NCI-H2227 treated with DMSO at 0.1 percent for 48 hours (cell line): ENCODE measurements at places on chromosomes 5 and 9.

- no peak for DNase-seq
These were observed 2.9 kb downstream of the DHX29 start for GRCh38 chr5:55304584-55304983.

DNA sequence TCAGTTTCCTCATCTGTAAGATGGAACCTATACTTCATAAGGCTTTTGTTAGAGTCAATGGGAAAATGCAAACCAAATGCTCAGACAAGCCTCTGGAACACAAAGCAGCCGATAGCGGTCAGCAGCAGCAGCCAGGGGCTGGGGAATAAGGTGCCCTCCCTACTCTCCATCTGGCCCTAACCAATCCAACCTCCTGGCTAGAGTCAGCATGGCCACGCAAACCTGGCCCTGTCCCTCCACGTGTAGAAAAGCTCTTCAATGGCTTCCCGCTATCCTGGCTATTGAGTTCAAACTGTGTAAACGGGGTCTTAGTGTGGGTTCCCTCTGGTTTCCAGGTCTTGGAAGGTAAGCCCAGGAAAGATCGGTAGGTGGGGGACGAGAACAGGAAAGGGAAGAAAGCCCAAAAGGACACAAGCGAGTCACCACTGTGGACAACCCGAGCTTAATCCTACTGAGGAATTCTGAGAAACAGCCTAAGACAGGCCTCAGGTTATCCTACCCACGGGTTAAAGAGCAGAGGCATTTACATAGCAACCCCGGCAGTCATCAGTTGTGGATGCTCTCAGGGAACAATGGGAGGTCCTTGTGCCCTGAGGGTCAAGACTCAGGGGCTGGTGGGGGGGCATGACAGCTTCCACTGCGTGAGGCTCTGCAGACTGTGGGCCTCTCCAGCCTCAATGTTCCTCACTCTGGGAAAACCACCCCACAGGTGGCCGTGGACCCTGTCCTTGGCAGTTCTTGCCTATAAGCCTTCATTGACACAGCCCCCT lies 30.9 kb downstream of the FABP6 start:
- no peak for DNase-seq

DNA sequence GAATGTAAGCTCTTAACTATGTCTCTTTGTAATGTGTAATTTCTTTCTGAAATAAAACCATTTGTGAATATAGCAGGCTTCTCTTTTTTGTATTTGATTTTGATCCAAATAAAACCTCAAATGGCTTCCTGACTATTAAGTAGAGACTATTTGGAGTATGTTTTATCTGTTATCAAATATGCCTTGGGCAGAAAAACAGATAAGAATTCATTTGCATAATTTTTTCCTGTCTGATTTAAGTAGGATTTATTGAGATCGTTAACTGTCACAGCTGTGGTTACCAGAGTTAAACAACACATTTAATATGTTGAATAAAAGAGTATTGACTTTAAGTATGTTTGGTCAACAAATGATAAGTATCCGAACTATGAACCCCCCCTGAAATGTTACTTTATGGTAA lies 104.9 kb downstream of the MELK start:
- DNase-seq: no peak

- no peak for DNase-seq
These were observed 16.9 kb upstream of the CPLX2 start for GRCh38 chr5:175854231-175855040.

DNA sequence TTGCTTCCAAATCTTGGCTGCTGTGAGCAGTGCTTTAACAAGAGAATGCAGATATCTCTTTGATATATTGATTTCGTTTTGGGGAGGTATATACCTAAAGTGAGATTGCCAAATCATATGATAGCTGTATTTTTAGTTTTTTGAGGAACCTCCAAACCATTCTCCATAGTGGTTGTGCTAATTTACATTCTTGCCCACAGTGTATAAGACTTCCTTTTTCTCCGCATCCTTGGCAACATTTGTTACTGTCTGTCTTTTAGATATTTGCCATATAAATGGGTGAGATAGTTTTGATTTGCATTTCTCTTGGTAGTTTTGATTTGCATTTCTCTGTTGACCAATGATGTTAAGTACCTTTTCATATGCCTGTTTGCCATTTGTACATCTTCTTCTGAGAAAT lies 10.0 kb upstream of the PLK2 start:
- DNase-seq: no peak

DNA sequence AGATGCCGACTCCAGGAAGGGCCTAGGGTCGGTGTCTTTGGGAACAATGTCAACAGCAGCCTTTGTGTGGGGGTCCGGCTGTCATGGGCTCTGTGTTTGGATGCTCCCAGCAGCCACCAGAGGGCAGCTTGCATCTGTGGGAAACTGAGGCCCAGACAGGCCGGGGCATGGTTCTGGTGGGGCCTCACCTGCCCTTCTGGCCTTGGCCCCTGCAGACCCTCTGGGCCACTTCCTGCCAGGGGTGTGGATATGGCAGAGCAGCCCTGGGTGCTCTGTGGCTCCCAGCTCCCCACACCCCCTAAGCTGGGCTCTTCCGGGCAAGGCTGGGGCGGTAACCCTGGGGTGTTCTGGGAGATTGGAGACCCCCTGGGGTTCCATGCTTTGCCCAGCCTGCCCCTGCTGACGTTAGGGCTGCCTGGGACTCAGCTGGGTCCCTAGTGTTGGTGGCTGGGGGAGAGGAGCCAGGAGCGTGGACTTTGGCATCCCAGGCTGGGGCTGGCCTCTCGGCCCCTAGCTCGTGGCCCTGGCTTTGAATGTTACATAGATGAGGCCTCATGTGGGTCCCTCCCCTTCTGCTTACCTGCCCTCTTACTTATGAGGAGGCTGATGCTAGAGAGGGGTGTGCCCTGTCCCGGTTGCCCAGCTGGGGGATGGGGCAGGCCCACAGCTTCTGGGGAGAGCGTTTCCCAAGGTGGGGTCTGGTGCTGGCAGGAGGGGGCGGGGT lies 38.3 kb downstream of the RXRA start:
- DNase-seq: no peak
